ENCODE measurements at places on chromosomes 7 and 10. TPM values are rescaled to one million over a fixed set of nuclear protein-coding genes. Genes with fewer than 3 reads are reported as not detected.

GRCh38 chr10:6162589-6163356, 40.0 kb upstream of the PFKFB3 start:
- no peak for DNase-seq

DNA sequence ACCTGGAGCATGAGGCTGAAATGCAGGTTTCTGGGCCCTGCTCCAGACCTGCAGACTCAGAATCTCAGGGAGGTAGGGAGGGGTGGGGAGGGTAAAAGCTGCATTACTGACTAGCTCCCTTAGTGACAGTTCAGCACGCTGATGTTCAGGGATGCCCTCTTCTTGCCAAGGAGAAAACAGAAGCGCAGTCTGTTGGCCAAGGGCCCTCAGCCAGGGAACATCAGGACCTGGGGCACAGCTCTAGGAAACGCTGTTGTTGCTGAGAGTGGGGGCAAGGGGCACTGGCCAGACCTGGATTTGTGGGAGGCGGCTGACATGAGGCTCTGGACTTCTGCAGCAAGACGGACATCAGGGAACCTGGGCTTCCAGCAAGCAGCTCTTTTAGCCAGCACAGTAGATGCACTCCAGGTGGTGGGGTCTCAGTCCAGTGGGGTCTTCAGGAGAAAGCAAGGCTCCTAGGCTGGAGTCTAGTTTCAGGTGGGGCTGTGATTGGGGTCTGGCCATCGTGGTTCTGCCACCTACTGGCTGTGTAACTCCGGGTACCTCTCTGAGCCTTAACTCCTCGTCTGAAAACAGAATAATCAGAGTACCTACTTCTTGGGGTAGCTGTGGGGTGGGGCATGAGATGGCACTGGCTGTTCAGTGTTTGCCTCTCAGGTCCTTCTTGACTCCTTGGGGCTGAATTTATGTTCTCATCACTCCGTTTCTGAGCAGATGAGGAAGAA, 72.9 kb upstream of the PRLHR start:
- DNase-seq = no peak

DNA sequence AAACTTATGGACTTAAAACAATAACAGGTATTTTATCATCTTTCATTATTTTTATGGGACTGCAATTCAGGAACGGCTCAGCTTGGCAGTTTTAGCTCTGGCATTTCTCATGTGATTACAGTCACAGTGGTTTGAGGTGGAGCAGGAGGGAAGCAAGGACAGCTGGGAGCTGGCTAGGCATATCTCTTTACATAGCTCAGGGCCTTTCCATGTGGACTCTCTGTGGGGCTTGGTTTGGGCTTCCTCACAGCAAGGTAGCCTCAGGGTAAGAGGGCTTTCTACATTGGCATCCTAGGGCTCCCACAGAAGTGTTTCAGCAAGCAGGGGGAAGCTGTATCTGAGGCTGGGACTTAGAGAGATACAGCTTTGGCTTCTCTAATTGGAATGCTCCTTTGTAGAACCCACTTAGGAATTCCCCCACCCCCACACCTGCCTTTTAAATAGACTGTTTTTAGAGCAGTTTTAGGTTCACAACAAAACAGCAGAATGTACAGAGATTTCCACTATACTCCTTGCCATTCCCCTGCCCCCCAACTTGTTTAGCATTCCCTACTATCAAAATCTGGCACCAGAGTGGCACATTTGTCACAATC, 26.6 kb upstream of the SDHAF3 start:
- DNase-seq = no peak

GRCh38 chr7:33287738-33288137, 158.4 kb downstream of the BBS9 start:
- no peak for DNase-seq

- no peak for DNase-seq
Observed at GRCh38 chr10:71319042-71319799, at the start of gene SLC29A3. TSS of gene SLC29A3 (plus strand) at chr10:71319259. CDS start at chr10:71319310, 51 bp downstream.

GRCh38 chr10:6045878-6046772, 16.0 kb downstream of the IL2RA start:
- no peak for DNase-seq

- peak; percentile 64 for DNase-seq
Observed at GRCh38 chr10:116098411-116099022, 174.5 kb downstream of the GFRA1 start.

DNA sequence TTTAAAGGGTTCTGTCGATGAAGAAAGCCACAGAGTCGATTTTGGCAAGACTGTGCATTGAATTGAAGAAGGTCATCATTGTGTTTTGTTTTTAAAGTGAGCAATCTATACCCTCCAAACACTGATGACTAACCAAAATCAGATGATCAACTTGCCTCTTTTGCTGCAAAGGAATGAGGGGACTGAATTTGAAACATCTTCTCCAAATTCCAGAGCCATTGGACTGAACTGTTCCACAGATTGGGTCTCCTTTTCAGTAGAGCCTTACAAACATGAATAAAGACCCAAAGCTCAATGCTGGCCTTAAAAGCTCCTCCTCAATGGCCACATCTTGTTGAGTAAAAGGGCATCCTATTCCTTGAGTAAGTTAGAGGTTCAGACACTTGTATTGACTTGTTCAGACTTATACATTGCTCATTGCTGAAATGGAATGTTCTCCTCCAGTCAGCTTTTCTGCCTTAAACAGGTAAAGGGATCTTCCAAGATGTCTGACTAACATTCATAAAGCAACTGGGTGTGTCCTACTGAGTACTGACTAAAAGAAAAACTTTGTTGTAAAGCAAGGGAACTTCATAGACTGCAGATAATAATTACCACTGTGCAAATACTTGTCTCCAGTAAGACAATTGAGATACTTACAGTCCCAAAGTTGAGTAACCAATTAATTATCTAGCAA, 630.6 kb downstream of the KCNMA1 start:
- no peak for DNase-seq

GRCh38 chr10:132294561-132295318, 13.0 kb downstream of the STK32C start:
- DNase-seq = no peak

DNA sequence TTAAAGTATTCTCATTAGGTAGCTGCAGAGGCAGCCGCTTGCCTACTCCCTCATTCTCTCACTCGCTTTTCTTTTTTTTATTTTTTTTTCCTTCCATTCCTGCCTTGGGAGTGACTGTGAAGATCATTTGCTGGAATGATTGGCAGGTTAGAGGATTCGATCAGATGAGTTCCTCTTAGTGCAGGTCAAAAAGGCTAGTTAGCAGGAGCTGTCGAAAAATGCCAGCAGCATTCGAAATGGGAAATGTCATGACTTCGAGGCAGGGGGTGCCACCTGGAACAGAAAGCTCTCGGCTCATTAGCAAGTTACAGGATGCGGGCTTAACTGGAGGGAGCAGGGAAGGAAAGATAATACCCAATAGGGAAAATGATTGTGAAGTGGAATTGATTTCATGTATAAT, 137.5 kb upstream of the FZD1 start:
- DNase-seq = no peak

DNA sequence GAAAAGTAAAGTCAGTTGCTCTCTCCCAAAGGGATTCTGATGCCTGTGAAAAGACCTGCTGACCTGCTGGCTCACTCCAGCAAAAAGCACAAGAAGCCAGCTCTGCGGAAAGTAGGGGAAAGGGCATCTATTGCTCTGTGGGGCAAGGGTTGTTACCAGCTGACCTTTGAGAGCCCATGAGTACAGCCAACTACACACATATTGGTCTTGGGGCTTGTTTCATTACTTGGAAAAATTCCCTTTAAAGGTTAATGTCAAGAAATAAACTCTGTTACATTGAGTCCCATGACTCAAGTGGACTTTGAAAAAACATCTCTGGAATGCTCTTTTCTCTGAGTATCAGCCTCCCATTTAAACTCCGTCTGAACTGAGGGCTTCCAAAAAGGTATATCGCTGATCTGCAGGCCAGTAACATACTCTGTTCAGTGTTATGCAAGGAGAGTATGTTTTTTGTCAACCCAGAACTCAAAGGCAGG, 53.2 kb downstream of the PANK1 start:
- peak; percentile 23 for DNase-seq

GRCh38 chr7:7739204-7740036, 21.0 kb upstream of the RPA3 start:
- DNase-seq = no peak

- DNase-seq = no peak
Observed at GRCh38 chr7:82114237-82114636, 329.3 kb downstream of the CACNA2D1 start.

DNA sequence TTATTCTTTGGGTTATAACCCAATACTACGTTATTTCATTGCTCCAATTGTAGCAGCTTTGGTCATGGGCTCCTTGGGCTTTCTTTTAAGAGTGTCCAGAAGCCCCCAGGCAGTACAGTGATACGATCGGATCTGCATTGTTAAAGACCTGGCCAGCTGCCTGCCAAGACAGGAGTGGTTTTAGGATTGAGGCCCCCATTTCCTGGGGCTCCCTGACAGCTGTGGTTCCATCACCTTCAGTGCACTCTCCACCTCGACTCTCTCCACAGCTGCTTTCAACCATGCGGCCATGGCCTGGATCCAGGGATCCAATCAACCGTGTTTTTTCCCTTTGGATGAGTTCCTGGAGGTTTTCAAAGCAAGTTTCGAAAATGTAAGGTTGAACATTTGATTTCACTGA, 123.4 kb upstream of the BTBD16 start:
- DNase-seq = no peak

GRCh38 chr10:95655571-95656290, 780 bp downstream of the ALDH18A1 start:
- DNase-seq = peak; percentile 3

DNA sequence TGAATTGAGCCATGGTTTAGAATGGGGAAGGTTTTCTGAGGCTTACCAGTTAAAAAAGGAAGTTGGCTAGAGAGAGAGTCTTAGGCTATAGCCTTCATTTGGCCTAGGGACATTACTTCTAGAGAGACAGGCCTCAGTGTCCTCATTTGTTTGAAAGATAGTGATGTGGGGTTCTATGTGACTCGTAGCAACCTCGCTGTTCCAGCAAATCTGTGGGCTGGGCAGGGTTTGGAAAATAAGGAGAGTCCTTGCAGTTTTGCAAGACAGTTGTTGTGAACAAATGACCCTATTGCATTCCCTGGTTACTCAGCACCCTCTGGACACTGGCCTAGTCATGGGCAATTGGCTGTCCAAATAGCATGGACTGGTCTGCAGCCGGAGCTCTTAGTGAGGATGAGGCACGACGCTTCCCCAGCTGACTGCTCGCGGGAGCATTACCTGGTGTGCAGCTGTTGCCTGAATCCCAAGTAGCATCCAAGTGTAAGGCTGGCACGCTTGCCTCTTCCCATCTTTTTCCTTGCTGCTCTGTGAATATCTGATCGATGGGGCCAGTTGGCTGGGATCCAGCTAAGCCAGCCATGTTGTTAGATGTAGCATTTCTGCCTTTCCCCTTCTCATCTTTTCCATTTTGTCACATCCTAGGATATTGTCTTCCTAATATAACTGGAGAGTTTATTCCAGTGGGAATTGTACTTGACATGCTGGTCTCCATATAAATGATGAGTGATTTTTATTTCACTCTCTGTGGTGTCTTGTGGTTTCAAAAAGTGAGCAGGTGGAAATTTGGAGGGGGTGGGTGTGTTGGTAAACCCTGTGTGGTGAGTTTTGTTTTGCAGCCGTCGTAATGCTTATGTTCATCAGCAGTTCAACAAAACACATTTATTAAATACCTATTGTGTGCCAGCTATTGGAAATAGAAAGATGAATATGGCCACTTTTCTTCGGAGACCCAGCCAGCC, 99.8 kb downstream of the SND1 start:
- no peak for DNase-seq

- DNase-seq = no peak
Observed at GRCh38 chr10:28987555-28988320, 301.1 kb upstream of the LYZL1 start.

GRCh38 chr7:125423458-125424155, 494.0 kb upstream of the POT1 start:
- no peak for DNase-seq

DNA sequence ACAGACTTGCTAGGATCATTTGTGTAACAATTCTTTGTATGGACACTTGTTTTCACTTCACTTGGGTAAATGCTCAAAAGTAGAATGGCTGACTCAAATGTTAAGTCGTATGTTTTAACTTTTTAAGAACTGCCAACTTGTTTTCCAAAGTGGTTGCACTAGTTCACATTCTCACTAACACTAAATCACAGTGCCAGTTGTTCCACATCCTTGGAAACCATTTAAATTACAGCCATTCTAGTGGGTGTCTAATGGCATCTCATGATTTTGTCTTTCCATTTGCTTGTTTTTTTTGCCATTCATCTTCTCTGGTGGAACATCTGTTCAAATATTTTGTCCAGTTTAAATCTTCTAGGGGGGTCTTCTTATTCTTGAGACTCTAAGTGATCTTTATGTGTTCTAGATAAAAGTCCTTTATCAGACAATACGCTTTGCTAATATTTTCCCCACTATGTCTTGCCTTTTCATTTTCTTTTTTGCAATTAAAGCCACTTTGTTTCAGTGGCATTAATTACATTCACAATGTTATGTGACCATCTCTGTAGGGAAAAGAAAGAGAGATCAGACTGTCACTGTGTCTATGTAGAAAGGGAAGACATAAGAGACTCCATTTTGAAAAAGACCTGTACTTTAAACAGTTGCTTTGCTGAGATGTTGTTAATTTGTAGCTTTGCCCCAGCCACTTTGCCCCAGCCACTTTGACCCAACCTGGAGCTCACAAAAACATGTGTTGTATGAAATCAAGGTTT, 63.9 kb downstream of the ITGB1 start:
- DNase-seq = no peak

- no peak for DNase-seq
Observed at GRCh38 chr7:191105-191980, 1.0 kb upstream of the FAM20C start.

DNA sequence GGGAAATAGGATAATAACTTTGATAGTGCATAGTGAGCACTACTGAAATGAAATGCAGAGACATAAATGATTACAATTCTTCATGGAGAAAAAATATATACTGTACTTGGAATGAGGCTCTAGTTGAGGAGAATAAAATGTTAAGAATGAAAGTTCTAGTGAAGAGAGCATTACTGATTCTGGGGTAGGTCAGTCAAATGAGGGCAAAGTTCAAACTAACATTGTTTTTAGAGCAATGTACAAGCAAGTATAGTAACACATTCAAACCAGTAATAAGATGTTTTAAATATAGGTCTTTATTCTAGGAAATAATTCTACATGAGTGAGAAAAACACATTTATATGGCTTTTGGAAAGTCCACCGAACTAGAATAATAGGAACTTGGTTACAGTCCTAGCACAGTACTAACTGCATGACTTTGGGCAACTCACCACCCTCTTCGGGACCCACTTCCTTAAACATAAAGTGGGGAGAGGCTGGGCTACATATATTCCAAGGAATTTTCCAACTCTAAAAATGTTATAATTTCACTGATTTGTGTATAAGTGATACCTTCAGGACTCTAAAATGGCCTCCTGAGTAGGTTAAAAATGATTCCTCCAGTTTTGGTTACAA, 86.4 kb downstream of the CDK6 start:
- DNase-seq = no peak

GRCh38 chr7:151804756-151805155, 72.2 kb downstream of the PRKAG2 start:
- DNase-seq = no peak

The LIPN gene
- not detected for polyA plus RNA-seq

The HOXA6 gene
- polyA plus RNA-seq = 24.3 TPM

The OR6B1 gene
- not detected for polyA plus RNA-seq

The PTN gene
- polyA plus RNA-seq = 163 TPM

The ABCC2 gene
- 9.5 TPM for polyA plus RNA-seq

The ZNF248 gene
- polyA plus RNA-seq = 37.8 TPM

The SPDYE1 gene
- polyA plus RNA-seq = 0.51 TPM

The C10orf90 gene
- 0.71 TPM for polyA plus RNA-seq

The RET gene
- 26.2 TPM for polyA plus RNA-seq

The MBLAC1 gene
- 1.2 TPM for polyA plus RNA-seq

The AGR2 gene
- 67.2 TPM for polyA plus RNA-seq

The VDAC2 gene
- polyA plus RNA-seq = 242 TPM

The TBC1D12 gene
- polyA plus RNA-seq = 26.9 TPM

Data from right renal pelvis (tissue), 4 donors.